AG04449 (cell line): ENCODE measurements at places on chromosomes 11 and 22.

DNA sequence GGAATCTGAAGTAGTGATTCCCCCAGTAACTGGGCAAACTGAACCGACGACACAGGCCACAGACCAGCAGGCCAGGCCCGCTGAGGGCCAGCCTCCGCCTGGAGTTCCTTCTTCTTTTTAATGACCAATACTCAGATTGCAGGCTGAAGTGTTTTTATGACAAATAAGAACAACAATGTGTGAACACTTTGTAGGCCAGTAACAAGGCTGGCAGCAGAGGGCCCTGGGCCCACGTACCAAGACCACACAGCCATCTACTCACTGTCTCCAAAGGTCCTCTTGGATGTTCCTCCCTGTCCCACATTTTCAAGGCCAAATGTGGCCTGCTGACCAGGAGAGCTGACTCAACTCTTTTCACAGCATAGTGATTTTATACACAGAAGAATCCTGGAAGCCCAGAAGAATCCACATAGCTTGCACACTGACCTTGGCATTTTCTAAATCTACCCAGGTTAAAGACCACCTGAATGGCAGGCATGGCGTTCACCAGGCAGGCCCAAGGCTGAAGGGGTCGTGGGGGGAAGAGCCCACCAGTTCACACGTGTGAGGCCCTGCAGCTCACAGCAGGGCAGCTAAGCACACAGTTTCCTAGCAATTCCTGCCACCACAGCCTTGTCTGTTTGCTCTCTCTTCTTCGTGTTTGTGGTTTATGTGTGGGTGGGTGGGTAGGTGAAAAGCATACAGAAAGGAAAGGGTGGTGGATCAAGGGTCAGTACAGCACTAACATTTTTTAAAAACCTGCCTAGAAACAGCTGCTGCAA lies 13.3 kb downstream of the SMCO4 start:
- DNase-seq: no peak

DNA sequence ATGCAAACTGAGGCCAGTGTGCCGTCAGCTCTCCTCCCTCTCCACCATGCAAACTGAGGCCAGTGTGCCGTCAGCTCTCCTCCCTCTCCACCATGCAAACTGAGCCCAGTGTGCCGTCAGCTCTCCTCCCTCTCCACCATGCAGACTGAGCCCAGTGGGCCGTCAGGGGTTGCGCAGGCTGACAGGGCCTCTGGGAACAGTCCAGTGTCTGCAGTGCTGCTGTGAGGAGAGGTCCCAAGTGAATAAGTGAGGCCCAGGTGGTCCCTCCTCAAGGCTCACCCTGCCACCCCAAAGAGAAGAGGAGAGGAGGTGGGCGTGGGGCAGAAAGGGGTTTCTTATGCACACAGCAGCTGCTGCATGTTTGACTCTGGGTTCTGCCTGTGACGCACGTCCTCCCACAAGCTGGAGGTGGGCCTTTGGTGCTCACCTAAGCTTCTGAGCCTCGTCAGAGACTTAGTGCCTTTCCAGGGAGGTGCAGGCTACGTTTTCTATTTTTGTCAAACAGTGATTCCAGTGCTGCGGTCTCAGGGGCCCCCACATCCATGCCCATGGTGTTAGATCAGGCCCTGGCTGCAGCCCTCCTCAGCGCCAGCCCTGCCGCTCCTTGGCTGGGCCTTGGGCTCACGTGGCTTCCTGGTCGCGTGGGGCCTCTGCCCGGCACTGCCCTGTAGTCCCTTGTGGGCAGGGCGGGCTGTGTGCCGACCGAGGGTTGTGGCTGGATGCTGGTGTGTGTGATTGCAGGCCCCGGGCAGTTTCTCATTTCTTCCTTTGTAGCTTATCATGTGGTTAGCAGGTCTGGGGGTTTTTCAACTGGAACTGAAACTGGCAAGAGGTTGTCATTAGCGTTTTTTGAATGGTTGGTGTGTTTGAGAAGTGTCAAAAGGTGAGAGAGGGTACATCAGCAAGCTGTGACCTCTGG lies 7.1 kb downstream of the TPCN2 start:
- no peak for DNase-seq

DNA sequence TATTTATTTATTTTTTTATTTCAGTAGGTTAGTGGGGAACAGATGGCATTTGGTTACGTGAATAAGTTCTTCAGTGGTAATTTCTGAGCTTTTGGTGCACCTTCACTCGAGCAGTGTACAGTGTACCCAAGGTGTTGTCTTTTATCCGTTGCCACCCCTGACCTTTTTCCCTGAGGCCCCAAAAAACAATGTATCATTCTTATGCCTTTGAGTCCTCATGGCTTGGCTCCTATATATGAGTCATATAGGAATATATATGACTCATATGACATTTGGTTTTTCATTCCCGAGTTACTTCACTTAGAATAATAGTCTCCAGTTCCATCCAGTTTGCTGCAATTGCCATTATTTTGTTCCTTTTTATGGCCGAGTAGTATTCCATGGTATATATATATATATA lies 763.9 kb downstream of the NTM start:
- no peak for DNase-seq

DNA sequence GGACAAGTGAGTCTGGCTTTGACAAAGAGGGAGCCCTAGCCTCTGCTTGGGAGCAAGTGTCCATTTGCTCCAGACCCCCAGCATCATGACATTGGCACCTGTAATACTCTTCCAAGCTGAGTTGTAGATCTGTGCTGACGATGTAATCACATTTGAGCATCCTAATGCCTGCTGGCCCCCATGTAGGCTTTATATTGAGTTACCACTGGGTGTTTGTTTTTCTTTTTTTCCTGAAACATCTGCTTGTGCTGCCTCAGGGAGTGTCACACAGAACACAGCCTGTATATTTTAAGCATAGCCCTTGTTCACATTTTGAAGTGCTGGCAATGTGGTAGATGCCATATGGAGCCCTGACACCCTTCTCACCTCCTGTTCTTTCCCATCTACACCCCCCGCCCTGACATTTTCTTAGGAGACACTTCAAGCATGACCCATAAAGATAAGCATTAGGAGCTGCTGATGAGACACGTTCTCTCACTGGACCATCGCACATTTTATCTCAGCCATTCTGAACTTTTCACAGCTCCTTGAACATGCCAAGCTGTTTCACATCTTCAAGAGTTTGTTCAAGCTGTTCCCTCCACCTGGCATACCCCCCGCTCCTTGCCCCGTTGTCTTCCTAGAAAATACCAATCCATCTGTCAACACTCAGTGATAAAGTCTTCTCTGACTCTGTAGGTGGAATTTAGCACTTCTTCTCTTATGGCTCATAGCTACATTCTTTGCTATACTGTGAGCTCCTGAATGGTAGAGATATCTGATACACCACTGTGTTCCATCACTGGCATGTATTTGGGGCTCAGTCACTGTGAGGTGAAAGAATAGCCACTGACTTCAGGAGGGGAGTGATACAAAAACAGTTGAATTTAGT lies 128.7 kb downstream of the TRIM44 start:
- no peak for DNase-seq

DNA sequence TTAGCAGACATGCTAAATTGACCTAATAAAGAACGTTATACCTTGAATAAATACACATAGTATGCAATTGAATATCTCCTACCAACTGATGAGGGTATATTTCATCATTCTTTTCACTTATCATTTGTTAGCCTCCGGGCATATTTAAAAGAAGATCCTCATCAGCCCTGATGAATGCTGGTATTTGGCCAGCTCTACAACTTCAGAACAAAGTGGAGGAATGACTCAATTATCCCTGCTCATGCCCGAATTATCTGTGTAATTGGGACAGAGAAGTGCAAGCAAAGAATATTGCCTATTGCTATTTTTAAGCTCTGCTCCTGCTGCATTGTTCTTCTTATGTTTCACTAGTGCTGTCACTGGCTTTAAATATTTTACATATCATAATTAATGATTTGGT lies 622.1 kb downstream of the METTL15 start:
- no peak for DNase-seq

GRCh38 chr11:112212290-112212689 lies 13.9 kb upstream of the PTS start:
- DNase-seq: no peak

DNA sequence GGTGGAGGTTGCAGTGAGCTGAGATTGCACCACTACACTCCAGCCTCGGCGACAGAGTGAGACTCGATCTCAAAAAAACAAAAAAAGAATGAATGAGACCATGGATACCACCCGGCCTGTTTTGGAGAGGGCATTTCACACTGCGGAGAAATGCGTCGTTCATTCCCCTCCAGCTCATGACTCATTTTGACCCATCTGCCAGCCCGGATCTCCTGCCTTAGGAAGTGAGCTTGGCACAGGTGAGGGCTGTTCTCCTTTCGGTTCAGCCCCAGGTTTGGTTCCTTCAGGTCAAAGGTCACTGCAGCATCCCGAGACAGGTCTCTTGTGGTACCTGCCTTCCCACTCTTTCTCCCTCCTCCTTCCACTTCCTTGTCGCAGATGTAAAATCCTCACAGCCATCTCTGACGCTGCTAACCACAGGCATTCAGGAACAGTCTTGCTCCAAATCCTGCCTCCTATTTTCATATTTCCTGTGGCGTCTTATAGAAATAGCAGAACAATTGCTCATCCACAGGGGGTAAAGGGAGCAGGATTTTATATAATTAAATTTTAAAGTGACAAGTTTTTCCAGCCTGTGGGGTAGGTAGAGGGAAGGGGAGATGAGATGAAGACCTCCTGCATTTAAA lies 517.9 kb downstream of the NTM start:
- DNase-seq: peak; percentile 82

DNA sequence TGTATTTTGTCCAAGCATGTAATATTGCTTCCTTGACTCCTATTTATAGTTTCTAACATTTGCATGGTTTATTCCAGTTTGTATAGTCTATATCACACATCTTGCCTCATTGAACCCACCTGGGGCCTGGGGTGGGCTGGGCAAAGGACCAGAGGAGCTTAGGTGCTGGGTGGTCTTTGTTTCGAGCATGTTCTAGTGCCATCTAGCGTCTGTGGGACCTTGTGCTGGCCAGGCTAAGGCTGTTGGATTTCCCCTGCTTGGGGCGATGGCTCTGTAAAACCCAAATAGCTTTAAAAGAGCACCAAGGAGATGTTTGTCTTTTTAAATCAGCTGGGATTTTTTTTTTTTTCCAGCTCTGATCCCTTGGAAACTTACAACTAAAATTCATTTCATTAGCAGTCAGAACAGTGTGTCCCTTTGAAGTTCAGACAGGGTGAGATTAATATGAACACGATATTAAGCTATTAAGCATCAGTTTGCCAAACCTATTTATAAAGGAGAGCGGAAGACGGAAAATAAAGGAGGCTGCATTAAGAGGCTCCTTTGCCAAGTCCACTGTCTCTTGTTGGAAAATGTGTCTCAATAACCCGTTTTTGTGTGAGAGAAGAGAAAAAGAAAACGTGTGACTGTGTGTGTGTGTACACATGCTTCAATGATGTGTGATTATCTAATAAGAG lies 157.4 kb downstream of the COMMD9 start:
- DNase-seq: no peak

DNA sequence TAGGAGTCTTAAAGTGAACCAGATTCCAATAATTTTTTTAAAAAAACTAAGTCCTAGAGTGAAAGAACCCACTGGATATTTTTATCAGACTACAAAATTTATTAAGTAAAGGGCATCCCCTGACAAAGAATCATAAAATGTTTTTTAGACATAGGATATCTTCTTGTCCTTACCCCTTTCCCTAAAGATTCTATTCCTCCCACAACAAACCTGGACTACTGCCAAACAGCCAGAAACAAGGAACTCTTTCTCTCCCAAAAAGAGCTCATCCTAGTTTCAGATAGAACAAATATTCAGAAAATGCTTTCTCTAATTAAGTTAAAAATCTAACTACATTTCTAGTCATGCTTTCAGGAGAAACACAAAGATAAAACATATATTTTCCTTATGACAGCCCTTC lies 327.1 kb downstream of the FAM181B start:
- DNase-seq: no peak

DNA sequence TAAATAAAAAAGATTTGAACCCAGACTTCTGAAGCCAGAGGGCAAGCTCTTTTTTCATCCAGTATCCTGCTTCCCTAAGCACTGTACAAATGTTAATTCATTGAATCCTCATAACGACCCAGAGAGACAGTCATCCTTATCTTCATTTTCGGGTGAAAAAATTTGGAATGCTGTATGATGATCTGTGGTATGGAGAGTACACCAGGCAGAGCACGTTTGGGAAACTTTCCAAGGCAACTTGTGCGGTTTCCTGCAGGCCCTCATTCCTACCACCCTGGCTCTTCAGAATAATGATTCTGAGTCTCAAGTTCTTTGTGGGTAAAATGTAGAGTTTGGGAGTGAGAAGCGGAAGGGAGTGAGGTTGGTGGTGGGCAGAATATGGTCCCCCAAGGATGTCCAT lies 177.9 kb upstream of the CADM1 start:
- no peak for DNase-seq

GRCh38 chr11:111871693-111872161 lies 346 bp upstream of the ALG9 start:
- DNase-seq: no peak

DNA sequence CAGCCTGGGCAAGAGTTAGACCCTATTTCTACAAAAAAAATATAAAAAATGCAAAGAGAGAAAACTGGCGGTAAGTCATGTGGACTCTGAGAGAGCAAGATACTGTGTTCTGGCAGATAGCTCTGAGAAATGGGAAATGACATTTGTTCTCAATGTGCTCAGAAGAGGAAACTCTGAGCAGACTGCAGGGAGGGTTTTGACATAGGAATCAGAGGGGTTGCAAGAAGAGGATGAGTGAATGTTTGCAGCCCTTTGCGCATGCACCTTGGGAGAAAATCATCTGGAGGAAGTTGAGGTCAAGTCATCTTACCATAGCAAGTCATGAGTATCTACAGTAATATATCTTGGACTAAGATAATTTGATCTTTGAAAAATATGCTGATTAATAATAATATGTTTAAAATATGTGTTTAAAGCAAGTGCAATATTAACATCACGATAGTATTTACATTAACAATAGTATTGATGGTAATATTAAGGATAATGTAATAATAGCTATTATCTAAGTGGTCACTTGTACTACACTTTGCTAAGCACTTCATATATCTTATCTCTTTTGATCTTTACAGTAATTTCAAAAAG lies 2.6 kb downstream of the ACER3 start:
- DNase-seq: no peak

GRCh38 chr11:74010306-74011300 lies 1.7 kb upstream of the UCP3 start:
- DNase-seq: no peak

- DNase-seq: no peak
These were observed 35.8 kb downstream of the OR4C6 start for GRCh38 chr11:55697817-55698216.

GRCh38 chr22:24108073-24108472 lies 73.2 kb upstream of the SUSD2 start:
- no peak for DNase-seq

- DNase-seq: no peak
These were observed 5.7 kb upstream of the ACAT1 start for GRCh38 chr11:108115500-108116140.

DNA sequence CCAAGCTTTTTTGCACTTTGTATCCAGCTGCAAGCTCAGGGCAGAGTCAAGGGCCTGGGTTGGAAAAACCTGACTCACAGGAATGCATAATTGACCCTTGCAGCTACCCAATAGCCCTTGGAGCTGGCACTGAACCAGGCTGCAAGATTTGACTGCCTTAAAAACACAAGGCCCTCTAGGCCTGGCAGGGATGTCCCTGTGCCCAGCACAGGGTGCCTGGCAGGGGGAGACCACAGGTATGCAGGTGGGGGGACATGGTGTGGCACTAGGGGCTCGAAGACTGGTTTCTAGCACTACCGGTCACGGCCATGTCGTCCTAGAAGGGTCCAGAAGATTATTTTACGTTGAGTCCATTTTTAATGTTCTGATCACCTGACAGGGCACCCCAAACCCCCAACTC lies 30.2 kb downstream of the SBF1 start:
- peak; percentile 12 for DNase-seq

- DNase-seq: no peak
These were observed 1.3 kb downstream of the RNF215 start for GRCh38 chr22:30385942-30386341.

- DNase-seq: no peak
These were observed 77.0 kb downstream of the ME3 start for GRCh38 chr11:86595451-86595850.
